CD8-positive, alpha-beta memory T cell (primary cell): ENCODE measurements at places on chromosomes 11 and 22.

- no peak for DNase-seq
Measured at GRCh38 chr22:42610186-42610585, 4.5 kb downstream of the POLDIP3 start.

DNA sequence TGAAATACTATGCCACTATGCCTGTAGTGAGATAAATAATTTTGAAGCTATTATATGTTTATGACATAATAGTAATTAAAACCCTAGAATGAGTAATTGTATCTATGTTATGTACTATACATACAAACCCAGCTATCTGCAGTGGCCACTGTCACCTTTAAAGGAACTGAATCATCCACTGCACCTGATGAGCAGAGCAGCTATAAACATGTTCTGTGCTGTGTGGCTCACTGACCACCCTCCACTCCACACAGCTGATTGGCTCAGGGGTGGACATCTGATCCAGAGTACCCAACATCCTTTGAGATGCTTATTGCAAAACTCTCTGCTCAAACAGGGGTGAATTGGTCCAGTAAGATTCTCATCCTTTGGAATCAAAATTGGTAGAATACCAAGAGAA, 19.2 kb upstream of the RRAS2 start:
- no peak for DNase-seq

DNA sequence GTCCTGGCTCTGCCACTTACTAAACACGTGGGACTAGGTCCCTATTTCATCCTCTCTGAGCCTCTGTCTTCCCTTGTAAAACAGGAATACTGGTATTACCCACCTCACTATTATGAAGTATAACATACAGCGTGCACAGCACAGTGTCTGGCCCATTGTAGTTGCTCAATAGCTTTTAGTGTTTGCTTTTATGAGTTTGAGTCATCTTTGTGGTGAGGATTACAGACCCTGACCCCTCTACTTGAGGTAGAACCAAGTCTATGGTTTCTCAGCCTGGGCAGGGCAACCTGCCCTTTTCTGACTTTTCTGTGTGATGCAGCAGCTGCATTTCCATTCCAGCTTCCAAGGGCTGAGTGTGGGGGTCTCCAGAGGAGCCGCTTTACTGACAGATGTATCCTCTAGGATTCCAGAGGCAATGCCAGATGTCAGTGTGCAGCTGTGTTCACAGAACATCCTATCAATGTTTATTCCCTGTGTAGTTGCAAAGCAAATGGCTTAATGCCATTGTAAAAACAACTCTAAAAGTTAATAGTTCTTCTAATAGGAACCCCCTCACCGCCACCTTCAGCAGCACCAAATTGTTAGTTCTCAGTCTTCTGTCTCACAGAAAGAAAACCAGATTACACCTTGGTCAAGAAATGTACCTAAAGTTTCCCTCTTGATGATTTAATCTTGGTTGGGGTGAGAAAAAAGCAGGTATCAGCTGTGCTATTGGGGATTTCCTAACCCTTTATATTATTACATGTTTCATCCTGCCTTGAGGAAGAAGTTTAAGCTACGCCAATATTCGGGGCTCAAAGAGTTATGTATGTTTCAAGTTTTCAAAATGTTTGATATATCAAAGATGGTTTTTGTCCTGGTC, 16.8 kb downstream of the PRR5L start:
- no peak for DNase-seq

DNA sequence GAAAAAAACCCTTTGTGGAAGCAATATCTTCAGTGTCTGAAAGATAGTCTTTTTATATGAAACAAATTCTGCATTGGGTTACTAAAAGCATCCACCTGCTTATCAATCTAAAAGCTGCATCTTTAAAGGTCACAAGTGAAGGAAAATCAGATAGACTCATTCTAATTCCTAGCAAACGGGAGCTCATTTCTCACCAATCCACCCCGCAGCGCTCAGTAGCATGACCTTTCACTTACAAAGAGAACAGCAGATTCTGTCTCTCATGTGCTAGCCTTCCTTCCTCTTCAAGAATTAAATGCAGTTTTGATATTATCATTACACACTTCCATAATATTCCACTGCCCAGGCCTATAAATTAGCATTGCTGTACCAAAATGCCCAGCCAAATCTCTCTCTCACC, 212.9 kb downstream of the CADM1 start:
- no peak for DNase-seq

- no peak for DNase-seq
Measured at GRCh38 chr11:1915795-1916131, 3.7 kb upstream of the TNNT3 start.

DNA sequence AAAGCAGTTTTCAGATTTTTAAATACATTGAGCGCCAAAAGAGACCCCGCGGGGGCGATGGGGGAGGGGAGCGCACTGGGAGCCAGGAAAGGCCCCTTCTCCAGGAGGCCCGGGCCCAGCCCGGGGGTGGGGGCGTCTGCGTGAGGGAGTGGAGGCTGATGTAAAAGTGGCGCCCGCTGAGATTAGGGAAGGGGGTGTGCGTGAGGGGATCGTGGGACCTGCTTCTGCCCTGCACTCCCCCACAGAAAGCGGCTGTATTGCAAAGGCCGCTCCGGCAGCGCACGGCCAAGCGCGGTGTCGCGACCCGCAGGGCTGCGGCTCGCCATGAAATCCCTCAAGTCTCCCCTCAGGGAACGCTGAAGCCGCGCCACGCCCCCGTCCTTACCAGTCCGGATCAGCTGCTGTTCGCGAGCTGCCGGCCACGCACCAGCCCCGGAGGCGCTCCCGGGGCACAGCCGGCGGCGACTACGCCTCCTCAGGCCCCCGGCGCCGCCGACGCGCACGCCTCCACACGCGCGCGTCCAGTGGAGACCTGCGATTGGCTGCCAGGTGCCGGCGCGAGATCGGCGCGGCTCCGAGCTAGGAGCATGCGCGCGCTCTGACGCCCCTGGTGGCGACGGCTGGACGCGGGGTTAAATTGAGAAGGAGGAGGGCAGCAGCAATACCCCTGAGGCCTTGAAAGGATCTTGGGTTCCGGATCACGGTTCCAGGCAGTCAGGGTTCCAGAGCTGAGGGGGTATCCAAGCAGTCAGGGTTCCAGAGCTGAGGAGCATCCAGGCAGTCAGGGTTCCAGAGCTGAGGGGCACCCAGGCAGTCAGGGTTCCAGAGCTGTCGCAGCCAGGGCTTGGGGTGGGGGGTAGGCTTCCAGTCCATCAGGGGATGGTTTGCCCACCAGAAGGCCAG, at the start of gene ZNF280B:
Gene ZNF280B, minus strand, starts transcription at position 469 of the 903 bp plus-strand sequence. CDS start 19,344 bp downstream, outside the sequence.
- DNase-seq: peak; percentile 78

GRCh38 chr11:77201991-77202841, 74.2 kb downstream of the MYO7A start:
- no peak for DNase-seq

DNA sequence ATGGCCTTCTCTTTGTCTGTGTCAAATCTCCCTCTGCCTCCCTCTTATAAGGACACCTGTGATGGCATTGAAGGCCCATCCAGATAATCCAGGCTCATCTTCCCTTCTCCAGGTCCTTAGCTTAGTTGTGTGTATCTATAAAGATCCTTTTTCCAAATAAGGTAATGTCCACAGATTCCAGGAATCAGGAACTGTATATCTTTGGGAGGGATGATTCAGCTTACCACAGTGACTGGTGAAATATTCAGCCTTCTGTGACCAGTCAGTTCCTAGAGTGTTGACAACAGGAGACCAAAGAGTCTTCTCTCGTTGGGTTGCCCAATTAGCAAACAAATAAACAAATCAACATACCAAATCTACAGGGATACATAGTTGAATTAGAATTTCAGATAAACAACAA, 175.8 kb downstream of the MPPED1 start:
- no peak for DNase-seq

DNA sequence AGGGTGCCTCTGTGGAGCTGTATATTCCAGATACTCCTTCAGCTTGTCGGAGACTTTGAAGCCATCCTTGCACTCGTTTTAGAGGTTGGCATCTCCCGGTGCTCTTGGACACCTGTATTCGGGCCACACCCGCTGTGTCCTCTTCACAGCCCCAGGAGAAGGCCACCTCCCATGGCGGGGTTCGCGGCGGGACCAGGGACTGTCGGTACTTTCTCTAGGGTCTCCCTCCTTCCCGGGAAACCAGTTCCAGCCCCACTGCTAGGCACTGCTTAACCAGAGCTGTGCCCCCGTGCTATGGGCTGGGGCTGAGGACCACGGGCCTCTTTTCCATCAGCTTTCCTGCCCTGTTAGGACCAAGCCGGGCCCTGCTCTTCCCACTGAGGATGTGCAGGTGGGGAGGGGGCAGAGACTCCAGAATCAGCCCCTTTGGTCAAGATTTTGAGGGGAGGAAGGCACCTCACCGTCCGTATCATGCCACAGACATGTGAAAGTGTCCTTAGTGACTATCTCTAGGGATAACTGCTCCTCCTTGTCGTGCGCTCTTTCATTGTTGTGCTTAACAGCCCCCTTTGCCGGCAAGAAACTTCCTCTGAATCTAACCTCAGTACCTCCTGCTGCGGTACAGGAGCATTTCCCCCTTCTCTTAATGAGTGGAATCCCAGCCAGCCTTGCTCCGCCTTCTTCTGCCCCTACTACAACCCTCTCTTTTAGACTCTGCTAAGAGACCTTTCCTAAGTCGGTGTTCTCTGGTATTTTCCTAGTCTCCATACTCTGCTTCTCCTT, 1.2 kb upstream of the B3GAT1 start:
- DNase-seq: no peak

GRCh38 chr11:60457576-60457975, 1.9 kb downstream of the MS4A1 start:
- no peak for DNase-seq

DNA sequence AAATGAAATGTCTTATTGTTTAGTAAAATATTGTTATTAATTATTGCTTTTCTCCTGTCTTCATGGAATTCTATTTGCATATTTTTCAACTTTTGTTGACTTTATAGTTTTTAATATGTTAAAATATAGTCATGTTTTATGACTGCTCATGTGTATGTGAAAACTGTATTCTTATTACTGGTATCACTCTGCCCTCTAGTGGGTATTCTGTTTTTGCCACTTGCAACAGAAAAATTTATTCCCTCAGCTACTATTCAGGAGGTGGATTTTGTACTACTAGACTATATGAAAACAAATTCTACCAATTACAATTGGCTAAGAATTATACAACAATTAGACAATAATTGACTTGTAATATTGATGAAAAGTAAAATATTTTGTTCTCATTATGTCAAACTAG, 45.0 kb downstream of the OR4C6 start:
- no peak for DNase-seq

DNA sequence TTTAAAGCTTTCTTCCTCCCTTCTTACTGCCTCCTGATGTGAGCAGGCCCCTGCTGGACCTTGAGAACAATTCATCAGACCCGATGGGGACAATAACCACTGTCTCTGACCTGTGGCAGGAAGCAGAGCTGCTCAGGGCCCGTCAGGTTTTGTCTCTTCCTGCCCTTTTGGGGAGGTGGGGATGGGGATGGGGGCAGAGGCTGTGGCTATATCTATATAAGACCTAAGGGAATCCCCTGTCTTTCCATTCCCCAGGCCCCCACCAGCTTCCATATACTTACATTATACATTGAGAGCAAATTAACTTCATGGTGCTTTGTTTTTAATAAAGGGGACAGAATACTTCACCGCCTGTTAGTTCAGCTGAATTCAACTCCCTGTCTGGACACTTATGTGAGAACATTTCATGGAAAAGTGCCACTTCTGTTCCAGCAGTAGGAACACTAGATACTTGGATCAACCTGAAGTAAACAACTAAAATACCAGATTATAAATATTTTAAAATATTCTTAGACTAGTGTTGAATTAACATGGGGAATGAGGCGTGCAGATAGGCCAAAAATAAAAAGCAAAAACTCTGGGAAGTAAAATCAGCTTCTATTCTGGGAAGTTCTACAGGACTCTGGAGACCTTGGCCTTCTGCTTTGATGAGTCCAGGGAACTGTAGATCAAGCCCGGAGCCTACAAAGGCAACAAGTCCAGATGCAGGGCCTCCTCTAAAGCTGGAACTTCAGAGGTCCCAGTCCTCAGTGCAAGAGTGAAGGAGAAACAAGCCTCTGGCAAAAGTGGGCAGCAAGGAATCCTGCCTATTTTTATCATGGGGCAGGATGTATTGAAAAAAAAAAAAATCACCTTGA, 11.1 kb downstream of the ZP1 start:
- DNase-seq: no peak

DNA sequence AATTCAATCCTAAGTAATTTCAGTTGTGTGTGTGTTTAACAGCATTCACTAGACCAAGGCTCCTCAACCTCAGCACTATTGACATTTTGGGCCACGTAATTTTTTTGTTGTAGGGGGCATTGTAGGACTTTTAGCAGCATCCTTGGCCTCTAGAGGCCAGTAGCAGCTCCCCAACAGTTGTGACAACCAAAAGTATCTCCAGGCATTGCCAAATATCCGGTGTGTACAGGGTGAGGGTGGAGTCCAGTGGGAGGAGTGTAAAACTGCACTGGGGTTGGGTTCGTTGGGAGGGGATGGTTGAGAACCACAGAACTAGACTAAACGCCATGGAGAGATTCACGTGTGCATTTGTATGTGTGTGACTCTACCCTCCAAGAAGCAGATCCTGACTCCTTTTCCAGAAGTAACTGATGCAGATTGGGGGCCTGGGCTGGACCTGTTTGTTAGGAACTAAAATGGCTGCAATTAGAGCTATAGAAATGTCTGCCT, 5.9 kb upstream of the PHF21A start:
- DNase-seq: peak; percentile 78

- no peak for DNase-seq
Measured at GRCh38 chr11:115349335-115350017, 154.7 kb downstream of the CADM1 start.

GRCh38 chr11:115710980-115711379, 206.8 kb upstream of the CADM1 start:
- no peak for DNase-seq

- no peak for DNase-seq
Measured at GRCh38 chr11:131455843-131456704, 85.7 kb downstream of the NTM start.

DNA sequence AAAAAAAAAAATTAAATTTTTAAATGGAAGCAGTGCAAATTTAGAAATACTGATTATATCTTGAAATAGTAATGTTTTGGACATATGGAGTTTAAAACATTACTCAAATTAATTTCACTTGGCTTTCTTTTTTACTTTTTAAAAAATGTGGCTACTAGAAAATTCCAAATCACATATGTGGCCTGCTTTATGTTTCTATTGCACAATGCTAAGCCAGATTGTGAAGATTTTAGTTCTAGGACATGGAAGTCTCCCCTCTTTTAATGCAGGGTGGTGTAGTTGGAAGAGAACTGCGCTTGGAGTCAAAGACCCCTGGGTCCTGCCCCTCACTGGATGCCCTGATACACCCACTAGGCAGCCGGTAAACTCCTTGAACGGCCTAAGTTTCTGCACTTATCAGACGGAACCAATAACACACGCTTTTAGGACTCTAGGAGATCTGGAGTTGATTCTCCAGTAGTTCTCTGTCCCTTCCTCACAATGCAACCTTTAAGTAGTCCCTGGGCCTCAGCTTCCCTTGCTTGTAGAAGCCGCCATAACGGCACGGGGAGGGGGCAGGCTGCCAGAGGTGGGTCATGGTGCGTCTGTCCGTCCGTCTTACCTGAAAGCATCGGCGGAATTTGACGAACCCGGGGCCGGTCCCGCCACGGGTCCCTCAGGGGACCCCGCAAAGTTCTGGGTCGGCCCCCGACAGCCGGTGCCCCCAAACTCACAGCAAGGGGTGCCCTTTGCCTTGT, 505 bp downstream of the FAM227A start:
- DNase-seq: no peak
